Endothelial cell of umbilical vein (primary cell): ENCODE measurements at places on chromosomes 2 and 18. TPM values are rescaled to one million over a fixed set of nuclear protein-coding genes. Genes with fewer than 3 reads are reported as not detected.

DNA sequence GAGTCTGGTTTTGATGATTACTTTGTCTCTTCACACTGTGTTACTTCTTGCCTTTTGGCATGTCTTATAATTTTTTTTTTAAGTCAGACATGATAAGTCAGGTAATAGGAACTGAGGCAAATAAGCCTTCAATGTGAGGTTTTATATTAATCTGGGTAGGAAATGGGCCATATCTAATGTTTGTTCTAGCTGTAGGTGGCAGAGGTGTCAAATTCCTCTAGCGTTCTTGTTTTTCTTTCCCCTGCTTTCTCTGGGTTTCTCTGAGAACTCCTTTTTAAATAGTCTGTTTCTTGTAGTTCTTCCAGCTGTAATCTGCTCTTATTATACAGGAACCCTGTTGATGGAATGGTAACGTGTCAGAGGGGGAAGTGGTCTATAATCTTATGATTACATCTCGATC is 5.7 kb downstream of the SP140 start:
- DNase-seq, result no peak

DNA sequence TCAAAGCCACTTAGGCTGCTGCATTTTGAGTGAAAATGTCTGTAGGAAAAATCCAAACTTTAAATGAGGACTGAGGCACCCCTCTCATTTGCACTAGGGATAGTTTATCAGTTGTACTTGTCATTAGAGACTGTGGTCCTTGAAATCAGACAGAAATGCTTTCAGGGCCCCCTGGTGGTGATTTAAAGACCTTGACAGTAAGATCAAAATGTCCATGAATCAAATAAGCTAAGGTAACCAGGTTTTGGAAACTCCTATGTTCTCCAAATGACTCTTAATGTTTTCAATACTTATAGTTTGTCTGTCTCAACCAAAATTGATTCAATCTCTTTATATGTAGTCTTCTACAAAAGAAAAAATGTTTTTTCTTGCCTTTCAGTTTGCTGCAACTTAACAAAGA is 28.8 kb upstream of the DDX18 start:
- DNase-seq, result peak; percentile 37

GRCh38 chr18:48974304-48975119 is 23.7 kb upstream of the SMAD7 start:
- no peak for DNase-seq

The KDM3A gene
- 11.5 and 13.5 TPM in 2 replicates for polyA plus RNA-seq
